NCI-H748 treated with DMSO at 0.1 percent for 48 hours (cell line): ENCODE measurements at places on chromosomes 11 and 22.

GRCh38 chr11:15699978-15700377, 585.3 kb downstream of the INSC start:
- no peak for DNase-seq

DNA sequence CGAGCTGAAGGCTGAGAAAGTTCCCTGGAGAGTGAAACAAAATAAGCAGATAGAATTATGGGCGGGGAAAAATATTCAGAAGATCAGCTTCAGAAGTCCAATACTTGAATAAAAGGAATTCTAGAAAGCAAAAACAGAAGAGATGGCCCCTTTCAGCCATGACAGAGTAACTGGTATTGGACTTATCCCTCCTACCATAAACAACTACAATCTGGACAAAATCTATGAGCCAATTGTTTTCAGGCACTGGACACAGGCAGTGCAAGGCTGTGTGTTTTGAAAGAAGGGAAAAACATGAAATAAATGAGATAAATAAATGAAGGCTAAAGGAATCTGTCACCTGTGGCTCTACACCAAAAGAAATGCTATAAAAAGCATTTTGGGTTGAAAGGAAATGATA, 25.7 kb downstream of the FEZ1 start:
- DNase-seq: no peak

GRCh38 chr11:119384332-119384731, 2.8 kb upstream of the USP2 start:
- no peak for DNase-seq

DNA sequence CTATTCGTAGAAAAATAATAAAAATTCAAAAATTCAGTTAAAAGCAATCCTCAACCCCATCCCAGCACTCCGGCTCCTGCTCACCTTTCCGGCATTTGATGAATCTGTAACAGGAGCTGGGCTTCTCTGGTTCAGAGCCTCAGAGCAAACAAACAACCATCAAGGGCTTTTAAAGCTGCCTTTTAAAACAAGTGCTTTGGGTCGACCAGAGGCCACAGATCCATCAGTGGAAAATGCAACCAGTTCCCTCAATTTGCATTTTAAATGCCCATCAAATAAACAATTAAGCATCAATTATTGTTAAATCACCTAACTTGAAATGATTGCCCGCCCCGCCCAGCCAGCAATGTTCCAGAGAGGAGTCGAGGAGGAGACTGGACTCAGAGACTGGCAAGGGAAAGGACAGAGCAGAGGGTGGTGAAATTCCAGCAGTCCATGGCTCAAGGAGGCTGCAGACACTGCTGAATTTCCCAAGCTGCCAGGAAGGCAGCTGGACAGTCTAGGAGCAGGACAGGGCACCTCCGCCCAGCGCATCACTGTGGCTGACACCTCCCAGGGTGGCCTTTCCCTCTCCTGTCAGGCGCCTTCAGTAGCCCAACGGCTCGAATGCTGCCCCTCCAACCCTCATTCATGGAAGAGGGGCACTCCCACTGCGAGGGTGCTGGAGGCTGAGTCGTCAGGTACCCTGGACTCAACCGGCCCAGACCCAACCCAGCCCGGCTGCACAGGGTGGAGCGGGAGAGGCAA, 7.5 kb downstream of the FXYD6 start:
- peak; percentile 35 for DNase-seq

- no peak for DNase-seq
These were observed 11.6 kb upstream of the RTN4R start for GRCh38 chr22:20279662-20280134.

GRCh38 chr11:115159207-115159606, 345.0 kb downstream of the CADM1 start:
- no peak for DNase-seq

DNA sequence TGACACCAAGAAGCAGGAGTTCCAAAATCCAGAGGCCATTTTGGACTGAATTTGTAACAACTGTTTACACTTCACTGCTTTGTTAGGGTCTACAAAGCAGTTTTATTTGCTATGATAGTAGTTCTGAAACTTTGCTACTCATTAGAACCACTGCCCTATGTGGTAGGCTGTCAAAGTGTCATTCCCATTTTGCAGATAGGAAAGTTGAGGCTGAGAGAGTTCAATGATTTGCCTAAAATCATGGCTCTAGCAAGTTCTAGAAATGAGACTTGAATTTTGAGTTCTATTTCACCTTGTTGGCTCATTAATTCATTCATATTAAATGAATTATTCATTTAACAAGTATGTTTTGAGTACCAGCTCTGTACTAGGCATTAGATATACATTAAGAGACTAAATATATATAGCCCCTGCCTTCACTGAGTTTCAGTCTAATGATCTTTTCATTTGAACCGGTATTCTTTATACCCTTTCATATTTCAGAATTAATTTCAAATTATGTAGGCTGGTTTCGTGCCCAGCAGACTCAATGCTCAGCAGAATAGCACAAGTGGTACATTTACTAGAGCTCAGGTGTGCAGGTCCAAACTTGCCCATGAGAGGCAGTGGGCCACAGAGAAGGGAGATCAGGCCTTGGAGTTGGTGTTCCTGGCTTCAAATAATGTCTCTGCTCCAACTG, 93.5 kb downstream of the ME3 start:
- DNase-seq: no peak

- DNase-seq: no peak
These were observed 8.9 kb downstream of the UVRAG start for GRCh38 chr11:75823946-75824345.

DNA sequence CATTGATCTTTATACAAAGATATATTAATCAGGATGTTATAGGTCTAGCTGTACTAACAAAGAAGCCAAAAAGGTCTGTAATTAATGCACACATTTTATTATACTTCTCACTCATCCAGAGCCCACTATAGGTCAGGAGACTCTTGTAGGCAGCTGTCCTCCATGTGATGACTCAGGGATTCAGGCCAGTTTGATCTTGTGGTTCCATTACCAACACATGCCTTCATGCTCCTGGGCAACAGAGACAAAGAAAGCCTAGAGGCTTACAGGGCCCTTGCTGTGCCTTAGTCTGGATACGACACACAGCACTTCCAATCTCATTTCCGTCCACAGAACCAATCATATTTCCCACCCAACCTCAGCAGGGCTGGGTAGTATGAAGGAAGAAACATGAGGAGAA, 150.3 kb upstream of the NCAM1 start:
- DNase-seq: no peak

DNA sequence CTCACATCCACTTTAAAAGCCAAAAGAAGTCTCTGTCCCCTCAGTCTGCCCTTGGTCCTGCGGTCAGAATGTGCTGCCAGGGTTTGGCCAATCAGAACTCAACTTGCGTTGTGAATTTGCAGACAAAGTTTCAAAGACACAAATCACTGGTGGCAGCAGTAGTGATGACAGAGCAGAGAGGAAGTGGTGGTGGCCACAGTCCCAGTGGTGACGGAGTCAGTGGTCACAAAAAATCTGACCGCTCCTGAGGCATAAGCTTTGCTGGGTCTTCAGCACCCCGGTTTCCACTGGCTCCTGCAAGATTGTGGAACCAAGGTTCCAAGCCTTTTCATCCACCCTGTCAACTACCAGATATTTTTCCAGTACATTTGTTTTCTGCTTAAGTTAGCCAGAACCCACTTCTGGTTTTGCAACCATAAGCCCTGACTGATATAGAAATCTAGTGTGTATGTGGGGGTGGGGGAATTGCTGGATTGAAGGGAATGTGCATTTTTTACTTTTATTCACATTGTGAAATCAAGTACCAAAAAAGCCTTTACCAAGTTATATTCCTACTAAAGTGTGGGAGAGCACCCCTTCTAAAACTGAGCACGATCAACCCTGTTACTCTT, 112.3 kb downstream of the TMPRSS5 start:
- DNase-seq: no peak

GRCh38 chr22:19730655-19731360, 7.5 kb downstream of the GP1BB start:
- DNase-seq: no peak

GRCh38 chr11:86938900-86939880, 16.0 kb downstream of the FZD4 start:
- peak; percentile 15 for DNase-seq

DNA sequence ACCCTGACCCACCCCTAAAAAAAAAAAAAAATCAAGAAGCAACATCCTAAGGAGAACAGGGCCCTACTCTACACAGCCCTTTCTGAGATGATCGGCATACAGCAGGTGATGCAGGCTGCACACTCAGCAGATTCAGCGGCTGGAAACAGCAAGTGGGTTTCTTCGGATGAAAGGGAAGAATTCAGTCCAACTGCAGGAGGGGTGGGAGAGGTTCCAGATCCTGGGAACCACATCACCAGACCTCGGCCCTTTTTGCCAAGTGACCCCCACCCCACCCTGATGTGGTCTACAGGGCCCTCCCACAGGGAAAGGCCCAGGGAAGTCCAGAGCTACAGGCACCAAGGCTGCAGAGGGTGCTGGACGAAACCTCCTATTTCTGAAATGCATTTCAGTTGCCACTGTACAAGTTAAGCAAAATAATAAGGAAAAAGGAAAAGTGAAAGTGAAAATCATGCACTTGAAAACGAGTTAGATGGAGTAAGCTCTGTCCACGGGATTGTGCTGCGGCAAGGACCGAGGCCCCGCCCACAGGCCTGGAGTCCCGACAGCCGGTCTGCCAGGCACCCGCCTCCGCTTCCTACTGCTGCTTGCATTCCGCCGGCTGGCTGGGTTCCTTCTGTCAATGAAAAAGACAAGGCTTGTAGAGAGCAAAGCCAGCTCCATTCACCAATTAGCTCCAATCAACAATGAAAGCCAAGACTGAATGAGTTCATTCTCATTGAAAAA, 16.0 kb upstream of the PHLDA2 start:
- no peak for DNase-seq

GRCh38 chr11:15213471-15214231, 98.9 kb downstream of the INSC start:
- DNase-seq: peak; percentile 35

- no peak for DNase-seq
These were observed 7.5 kb upstream of the MIEF1 start for GRCh38 chr22:39494471-39495120.

GRCh38 chr22:29306835-29307595, 565 bp downstream of the GAS2L1 start:
- DNase-seq: peak; percentile 44

GRCh38 chr22:34501366-34501965, 564.5 kb upstream of the ISX start:
- no peak for DNase-seq
